ENCODE measurements at places on chromosomes 12 and 14.

DNA sequence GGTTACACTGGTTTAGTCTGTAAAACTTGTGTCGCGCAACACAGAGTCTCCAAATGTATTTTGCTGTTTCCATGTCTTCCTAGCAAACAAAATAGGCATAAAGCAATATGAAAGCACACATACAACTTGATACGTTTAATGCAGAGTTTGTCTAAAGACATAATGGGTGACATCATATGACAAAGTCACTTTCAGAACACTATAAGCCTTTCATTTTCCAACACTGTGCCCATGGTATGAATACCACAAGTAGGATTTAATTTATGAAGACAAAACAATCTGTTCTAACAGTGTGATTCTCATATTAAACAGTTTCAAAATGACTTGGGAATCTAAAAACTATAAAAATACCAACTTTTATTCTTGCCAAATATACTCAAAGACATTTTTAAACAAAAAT is 58.4 kb downstream of the PTPN21 start:
- DNase-seq = no peak

- no peak for DNase-seq
These were observed 888 bp downstream of the C1QL4 start for GRCh38 chr12:49335955-49336644.

GRCh38 chr12:92457458-92458180 is 245.2 kb upstream of the PLEKHG7 start:
- no peak for DNase-seq

DNA sequence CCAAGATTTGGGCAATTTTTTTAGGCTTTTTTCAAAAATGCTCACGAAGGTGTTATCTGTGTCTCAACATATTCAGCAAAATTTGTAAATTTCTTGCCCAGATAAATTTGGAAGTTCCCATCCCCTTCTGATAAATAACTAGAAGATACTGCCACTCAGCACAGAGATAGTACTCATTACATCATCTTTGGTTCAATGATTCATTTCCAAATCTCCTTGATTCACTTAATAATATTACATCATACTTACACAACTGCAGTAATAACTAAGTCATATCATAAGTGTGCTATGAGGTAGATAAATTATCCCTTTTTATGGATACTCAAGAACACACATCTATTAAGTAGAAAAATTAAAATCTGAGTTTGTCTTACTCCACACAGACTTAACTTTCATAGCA is 89.4 kb downstream of the RPAP3 start:
- no peak for DNase-seq

GRCh38 chr12:13038491-13039161 is 5.6 kb upstream of the FAM234B start:
- DNase-seq = no peak

- DNase-seq = no peak
These were observed 8.0 kb upstream of the MYH6 start for GRCh38 chr14:23415821-23416778.

- no peak for DNase-seq
These were observed 116.1 kb downstream of the SCARB1 start for GRCh38 chr12:124747426-124748161.

GRCh38 chr14:95520346-95520745 is 3.9 kb upstream of the SYNE3 start:
- DNase-seq = no peak

GRCh38 chr12:89269174-89269573 is 83.1 kb downstream of the DUSP6 start:
- no peak for DNase-seq

DNA sequence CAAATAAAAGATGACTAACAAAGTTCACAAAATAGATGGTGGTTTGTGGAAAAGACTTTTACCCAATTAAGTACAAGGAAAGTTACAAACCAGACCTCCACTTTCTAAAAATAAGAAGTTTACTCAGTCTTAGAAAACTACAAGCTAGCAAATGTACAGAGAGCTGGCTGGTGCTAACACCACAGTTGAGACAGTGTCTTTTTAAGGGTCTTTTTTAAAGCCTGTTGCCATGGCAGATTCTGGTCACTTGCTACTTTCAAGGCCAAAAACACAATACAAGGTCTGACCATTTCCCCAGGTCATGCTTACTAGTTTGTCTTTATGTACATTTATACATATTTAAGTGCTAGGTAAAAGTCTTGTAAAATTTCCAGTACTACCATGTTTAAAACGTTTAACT is 2.4 kb downstream of the BTG1 start:
- no peak for DNase-seq

- no peak for DNase-seq
These were observed 369.6 kb downstream of the DPF3 start for GRCh38 chr14:72524295-72524629.

GRCh38 chr12:86435053-86435452 is 178.9 kb upstream of the MGAT4C start:
- no peak for DNase-seq

DNA sequence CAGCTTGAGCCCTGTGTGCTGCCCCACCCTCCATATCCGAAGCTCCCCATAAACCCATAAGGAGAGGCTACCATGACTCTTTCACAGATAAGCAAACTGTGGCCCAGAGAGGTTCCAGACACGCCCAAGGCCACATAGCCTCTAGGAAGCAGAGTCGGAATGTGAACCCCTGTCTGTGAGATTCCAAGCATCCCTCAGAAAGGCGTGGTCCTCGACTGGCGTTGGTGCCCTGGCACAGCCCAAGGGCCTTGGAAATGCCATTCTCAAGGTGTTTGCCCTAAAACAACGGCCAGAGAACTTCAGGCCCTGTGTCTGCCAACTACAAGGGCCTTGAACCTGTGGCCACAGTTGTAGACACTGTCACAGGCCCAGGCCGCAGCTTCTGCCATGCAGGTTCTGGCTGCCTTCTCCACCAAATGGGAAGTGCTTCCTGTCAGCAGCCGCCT is 8.5 kb upstream of the DIO3 start:
- DNase-seq = no peak

GRCh38 chr14:81625343-81625742 is 91.7 kb upstream of the SEL1L start:
- no peak for DNase-seq

- DNase-seq = no peak
These were observed 349 bp upstream of the FAM177A1 start for GRCh38 chr14:35045798-35046047.

All from gastrocnemius medialis (tissue), 4 donors.